ENCODE measurements at places on chromosomes 2 and 18.

DNA sequence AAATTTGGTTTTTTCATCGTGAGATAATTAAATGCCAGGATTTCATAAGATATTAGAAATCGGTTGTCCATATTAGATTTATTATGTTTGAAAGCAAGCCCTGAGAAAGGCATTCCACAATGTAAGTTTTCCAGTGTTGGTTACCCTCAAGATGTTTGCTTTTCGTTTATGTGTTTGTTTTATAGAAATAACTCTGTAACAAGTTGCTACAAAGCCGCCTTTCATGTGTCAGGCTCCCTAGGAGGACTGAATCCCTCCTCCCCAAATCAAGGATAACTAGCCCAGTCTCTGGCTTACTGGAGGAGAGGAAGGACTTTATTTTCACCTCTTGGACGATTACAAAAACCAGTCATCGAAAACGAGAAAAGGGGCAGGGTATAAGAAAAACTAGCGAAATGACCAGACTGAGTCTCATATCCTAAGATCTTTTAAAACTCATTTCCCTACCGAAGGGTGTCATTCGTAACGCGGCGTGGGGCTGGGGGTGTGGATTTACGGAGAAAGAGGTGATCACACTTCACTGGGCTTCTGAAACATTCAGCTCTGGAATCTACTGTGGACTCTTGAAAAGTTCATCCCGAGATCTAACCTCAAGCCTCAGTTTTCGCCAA, 1.0 kb upstream of the PEX13 start:
- DNase-seq: no peak

DNA sequence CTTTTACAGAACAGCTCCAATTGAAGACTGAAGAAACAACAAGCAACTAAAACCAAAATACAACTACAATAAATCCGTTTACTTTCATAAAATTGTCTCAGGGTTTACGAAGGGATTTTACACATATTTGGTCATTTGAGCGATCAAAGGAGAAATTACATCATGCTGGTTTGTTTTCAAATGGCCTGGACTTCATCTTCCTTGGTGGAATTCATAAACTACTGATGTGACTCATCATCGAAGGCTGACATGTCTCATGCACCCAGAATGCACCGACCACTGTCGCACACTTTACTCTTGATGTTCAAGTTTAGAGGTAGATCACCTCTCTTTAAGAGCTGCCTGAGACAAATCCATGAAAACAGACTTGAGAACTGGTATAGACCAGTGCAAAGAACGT, 25.6 kb upstream of the PMAIP1 start:
- DNase-seq: no peak

DNA sequence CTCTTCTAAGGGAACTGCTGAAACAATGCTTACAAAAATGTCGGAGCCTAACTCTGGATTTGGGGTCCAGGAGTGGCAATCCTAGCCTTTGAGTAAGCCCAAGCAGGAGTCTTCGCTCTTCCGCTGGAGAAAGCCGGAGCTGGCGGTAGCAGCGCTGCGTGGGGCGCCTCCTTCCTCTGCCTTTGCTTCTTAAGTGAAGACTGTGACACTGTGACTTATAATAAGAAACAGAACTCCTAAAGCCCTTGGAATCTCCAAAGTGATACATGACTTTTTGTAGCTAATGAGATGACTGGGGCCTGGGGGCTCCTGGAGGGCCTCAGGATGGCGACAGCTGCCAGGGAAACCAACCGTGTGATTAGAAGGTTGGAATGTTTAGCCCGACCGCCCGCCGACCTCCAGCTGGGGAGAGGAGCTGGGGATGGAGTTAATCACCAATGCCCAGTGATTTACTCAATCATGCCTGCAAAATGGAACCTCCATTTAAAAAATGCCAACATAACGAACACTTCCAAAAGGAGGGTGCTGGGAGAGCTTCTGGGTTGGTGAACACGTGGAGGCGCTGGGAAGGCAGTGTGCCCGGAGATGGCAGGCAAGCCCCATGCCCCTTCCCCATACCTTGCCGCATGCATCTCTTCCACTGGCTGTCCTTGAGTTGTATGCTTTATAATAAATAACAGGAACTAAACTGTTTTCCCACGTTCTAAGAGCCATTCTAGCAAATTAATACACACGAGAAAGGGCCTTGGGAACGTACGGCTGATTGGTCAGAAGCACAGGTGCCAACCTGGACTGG, 29.0 kb upstream of the MAL start:
- DNase-seq: no peak

GRCh38 chr2:233440314-233440713, 86.0 kb downstream of the DGKD start:
- no peak for DNase-seq

- no peak for DNase-seq
Observed at GRCh38 chr2:127373362-127374083, 14.3 kb downstream of the MAP3K2 start.

GRCh38 chr2:66252109-66252508, 182.8 kb upstream of the MEIS1 start:
- no peak for DNase-seq

GRCh38 chr2:96449637-96450036, 55.5 kb downstream of the NEURL3 start:
- no peak for DNase-seq

- DNase-seq: no peak
Observed at GRCh38 chr2:69390001-69390400, 3.0 kb upstream of the GFPT1 start.

GRCh38 chr2:52916981-52917380, 850.6 kb upstream of the CHAC2 start:
- DNase-seq: no peak

DNA sequence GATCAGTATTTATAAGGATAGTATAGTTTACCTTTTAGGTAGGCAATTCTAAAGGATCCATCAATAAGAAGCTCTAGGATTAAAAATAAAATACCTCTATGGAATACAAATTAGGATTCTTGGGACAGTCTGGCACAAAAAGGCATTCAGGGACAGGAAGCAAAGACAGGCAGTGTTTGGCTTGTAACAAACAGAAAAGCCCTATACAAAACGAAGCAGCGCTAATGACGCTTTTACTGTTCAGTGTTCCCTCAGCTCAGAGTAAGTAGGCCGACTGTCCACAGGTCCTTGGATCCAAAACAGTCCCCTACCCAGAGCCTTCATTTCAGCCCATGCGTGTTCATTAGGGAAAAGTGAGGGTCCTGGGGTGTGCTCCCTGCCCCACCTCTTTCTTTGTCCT, 236.3 kb downstream of the AGPS start:
- no peak for DNase-seq

- no peak for DNase-seq
Observed at GRCh38 chr2:22683914-22684313, 701.1 kb upstream of the KLHL29 start.

- DNase-seq: no peak
Observed at GRCh38 chr18:27062802-27063201, 122.3 kb downstream of the CHST9 start.

GRCh38 chr18:74503137-74503536, 7.0 kb downstream of the CNDP2 start:
- DNase-seq: no peak

DNA sequence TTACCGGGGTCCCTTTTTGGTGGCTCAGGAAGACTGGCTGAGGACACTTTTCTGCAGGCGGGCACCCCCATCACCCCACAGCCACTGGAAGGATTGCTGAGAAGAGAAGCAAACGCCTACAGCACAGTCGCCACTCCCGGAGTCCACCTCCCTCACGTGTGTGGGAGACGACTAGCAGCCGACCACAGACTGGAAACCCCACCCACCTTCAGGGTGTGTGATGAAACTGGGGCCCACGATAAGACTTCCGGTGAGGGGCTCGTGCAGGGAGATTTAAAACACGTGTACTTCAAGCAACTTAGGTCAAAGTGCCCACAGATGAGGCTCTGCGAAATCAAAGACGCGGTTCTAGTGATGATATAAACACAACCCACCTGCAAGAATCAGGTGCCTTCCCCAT, 26.3 kb downstream of the MBP start:
- DNase-seq: peak; percentile 70

- DNase-seq: no peak
Observed at GRCh38 chr2:64327129-64327509, 126.8 kb upstream of the LGALSL start.

DNA sequence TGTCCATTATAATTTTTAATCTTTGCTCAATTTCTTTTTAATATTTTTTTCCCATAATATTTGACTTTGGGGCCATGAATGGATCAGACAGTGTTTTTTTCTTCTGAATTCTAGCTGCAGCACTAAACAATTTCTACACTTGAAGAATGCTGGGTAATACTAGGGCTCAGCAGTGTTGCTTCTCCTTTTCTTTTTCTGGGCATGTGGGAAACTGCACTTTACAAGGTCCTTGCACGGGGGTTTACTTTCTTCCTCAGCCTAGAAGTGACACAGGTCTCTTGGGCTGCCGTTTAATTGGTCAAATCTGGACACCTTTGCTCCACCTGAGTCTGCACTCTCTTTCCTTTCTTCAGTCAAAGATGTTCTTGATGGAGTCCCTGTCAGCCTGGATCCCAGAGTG, 135.4 kb upstream of the APCDD1 start:
- no peak for DNase-seq

- DNase-seq: no peak
Observed at GRCh38 chr2:179226203-179226960, 38.2 kb downstream of the SESTD1 start.

DNA sequence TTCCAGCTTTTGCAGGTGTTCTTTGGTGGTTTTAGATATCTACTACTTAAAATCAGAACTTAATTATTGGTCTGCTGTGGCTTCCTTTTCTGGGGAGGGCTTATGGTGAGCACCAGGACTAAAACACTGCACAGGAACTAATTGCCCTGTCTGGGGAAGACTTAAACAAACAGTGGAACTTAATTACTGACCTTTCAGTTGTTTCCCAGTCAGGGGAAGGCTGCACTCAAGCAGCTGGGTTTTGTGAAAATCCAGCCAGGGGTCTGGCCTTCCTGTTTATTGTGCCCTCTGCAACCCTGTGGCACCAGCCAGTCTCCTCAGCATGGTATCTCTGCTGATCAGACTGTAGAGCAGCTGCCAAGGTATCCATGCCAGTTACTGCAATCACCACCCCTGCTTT, 398.2 kb downstream of the ADCYAP1 start:
- DNase-seq: no peak

DNA sequence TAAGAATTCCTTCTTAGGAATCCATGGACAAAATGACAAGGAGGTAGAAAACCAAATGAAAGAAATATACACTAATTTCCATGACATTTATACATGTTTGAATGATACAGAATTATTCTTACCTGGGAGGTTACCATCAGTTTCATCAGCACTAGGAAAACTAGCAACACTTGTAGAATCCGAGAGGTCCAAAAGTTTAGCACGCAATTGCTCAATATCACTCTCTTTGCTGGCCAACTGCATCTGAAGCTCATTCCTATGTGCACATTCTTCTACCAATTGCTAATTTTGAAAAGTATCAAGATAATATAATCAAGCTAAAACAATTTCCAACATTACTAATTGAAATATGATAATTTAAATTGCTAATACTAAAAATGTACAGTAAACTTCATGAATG, 144.8 kb downstream of the ROCK1 start:
- DNase-seq: no peak

- DNase-seq: no peak
Observed at GRCh38 chr2:69089998-69090397, 77.0 kb downstream of the ANTXR1 start.

GRCh38 chr2:98134172-98135005, 47.4 kb downstream of the VWA3B start:
- no peak for DNase-seq

GRCh38 chr2:147495734-147496133, 349.1 kb upstream of the ACVR2A start:
- no peak for DNase-seq

DNA sequence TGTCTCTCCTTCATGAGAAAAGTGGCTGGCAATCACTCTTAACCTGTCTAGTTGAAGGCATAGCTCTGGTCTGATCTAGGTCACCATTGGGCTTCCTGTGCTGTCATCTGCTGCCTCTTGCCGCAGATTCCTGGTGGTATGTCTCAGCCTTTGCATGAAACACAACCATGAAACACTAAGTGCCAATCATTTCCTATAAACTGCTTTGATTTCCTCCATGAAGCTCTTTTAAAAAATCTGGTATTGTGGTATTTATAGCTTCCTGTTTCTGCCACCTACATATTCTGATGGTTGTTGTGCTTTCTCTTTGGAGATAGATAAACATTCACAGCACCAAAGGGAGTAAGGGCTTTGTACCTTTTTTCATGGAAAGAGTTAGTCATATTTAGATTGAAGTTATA, 120.0 kb upstream of the EPC2 start:
- DNase-seq: peak; percentile 65

DNA sequence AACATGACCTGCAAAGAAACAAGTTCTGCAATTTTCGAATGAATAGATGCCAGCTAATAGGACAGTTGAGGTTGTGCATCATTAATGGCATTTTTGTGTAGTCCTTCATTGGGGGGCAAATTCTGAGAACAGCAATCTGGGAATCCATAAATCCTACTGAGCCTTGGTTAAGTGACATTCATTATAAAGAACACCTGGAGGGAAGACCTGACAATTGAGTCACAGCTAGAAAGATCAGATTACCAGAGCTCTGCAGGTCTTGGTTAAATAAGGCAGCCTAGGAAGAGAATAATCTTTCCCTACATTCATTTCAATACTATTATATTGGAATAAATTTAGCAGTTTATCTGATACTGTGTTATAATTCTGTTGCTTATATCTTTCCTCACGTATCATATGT, 14.3 kb downstream of the KCNH7 start:
- no peak for DNase-seq

DNA sequence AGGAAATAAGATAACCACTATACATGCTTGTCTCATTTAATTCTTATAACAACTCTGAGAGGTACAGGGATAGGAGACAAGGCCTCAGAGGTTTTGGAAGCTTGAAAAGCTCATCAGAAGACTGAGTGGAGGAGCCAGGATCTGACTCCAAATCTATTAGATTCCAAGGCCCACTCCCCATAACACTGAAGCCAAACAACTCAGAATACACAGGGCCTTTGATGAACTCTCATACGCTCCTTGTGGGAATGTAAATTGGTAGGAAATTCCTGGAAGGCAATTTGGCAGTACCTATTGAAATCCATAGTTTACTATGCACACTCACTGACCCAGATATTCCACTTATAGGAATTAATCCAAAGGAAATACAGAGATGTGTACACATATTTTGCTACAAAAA, 27.9 kb downstream of the WIPF1 start:
- no peak for DNase-seq

DNA sequence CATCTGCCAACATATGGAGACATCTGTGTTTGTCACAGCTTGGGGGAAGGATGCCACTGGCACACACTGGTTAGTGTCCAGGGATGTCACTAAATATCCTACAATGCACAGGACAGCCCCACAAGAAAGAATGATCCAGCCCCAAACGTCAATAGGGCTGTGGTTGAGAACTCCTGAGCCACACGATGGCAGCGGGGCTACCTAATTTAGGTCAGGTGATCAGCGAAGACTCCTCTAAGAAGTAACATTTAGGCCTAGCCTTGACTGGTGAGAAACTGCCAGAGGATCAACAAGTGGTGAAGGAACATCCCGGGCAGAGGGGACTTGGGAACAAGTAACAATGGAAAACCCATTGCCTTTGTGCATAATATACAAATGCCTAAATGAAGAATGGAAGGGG, 5.0 kb upstream of the TGIF1 start:
- DNase-seq: no peak

- no peak for DNase-seq
Observed at GRCh38 chr2:232628466-232629128, 4.8 kb upstream of the EFHD1 start.

GRCh38 chr2:189421644-189422043, 19.6 kb upstream of the WDR75 start:
- DNase-seq: no peak
